ENCODE measurements at places on chromosomes 11 and 22. TPM values are rescaled to one million over a fixed set of nuclear protein-coding genes. Genes with fewer than 3 reads are reported as not detected.

NLRX1 gene
- total RNA-seq = 14.9 TPM

GP1BB gene
- 0.83 TPM for total RNA-seq

CTSW gene
- total RNA-seq = 1.8 TPM

UBQLNL gene
- total RNA-seq = 0.32 TPM

SYT7 gene
- 0.71 TPM for total RNA-seq

Data from posterior vena cava (tissue), 2 donors.